ENCODE measurements at places on chromosomes 12 and 14. TPM values are rescaled to one million over a fixed set of nuclear protein-coding genes. Genes with fewer than 3 reads are reported as not detected.

RNASE4 gene
- 6.5 TPM for total RNA-seq

KCNK13 gene
- 0.18 TPM for total RNA-seq

BDKRB1 gene
- 0.66 TPM for total RNA-seq

SOX5 gene
- not detected for total RNA-seq

SERPINA9 gene
- not detected for total RNA-seq

PYGL gene
- total RNA-seq = 172 TPM

PLEKHD1 gene
- total RNA-seq = 0.02 TPM

BHLHE41 gene
- total RNA-seq = 0.46 TPM

OTUB2 gene
- 2.9 TPM for total RNA-seq

CPNE6 gene
- total RNA-seq = 0.14 TPM

NUP37 gene
- total RNA-seq = 60.4 TPM

GPR65 gene
- total RNA-seq = not detected

TPH2 gene
- total RNA-seq = not detected

RIMBP2 gene
- total RNA-seq = 0.06 TPM

TAS2R42 gene
- total RNA-seq = not detected

ADAM20 gene
- 0.02 TPM for total RNA-seq

GYS2 gene
- total RNA-seq = 0.23 TPM

CBLN3 gene
- 0.84 TPM for total RNA-seq

TMEM179 gene
- total RNA-seq = 0.24 TPM

FITM1 gene
- not detected for total RNA-seq

GLIPR1 gene
- 31.7 TPM for total RNA-seq

LRP1-AS gene
- total RNA-seq = not detected

SLCO1B1 gene
- 0.38 TPM for total RNA-seq

ESPL1 gene
- 24.7 TPM for total RNA-seq

Data from A549 treated with dexamethasone at 1 μM for 4 hours (cell line).